ENCODE measurements at places on chromosomes 7 and 10.
A peak's percentile ranks its signal among the peaks of the same experiment; 100 is the strongest.

- DNase-seq, result no peak
Measured at GRCh38 chr10:97336446-97336845, 1.9 kb upstream of the FRAT2 start.

GRCh38 chr7:27113991-27114769 lies 11.7 kb upstream of the HOXA2 start:
- DNase-seq, result no peak

- DNase-seq, result no peak
Measured at GRCh38 chr7:101589052-101589451, 40.0 kb downstream of the MYL10 start.

- DNase-seq, result no peak
Measured at GRCh38 chr10:130737621-130738020, 573.9 kb downstream of the TCERG1L start.

- DNase-seq, result no peak
Measured at GRCh38 chr7:66500087-66500486, 128.6 kb upstream of the KCTD7 start.

DNA sequence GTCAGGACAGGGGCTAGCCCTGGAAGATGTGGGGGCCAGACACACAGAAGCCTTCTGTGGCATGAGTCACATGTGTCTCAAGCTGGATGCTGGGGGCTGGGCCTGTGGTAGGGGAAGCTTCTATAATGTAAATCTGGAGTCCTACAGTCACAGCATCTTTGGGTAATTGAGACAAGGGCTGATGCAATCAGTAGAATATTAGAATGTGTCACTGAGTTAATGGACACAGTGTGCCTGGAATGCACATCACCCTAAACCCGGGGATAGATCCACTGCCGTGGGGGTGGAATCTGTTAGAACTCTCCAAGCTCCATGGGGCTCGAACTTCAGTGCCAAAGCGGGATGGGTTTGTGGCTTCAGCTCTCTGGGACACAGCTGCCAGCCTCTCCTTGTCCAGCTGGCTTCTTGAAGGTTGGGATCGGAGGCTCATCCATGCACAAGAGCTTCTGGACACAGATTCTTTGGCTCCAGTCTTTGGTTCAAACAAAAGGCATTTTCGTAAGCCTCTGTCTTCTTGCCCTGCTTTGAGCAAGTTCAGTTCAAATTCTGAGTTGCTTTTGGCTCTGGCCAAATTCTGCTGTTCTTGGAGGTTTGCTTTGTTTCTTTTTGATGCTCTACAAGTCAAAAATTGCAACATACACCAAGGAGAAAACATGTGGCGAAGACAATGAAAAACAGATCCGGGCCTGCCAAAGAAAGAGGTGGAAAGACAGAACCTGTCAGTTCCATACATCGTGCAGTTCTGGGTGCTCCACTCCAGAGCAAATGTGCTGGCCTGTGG lies 194.8 kb upstream of the ZNF32 start:
- no peak for DNase-seq

- DNase-seq, result no peak
Measured at GRCh38 chr7:104955276-104955675, 58.7 kb upstream of the KMT2E start.

DNA sequence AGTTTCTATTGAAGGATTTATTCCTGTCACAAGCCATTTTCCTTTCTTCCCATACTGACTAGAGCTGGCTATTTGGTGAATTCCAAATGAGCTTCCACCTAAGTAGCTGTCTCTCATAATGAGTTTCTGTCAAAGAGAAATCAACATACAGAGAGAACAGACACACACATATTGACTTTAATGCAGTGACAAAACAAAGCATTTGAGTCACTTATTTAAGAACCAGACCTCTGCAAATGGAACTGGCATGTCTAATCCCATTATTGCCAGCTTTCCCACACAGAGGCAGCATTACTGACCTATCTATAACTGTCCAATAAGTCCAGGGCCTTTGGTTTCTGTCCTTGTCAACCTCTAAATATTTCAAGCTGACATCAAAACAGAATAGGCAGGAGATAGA lies 179.3 kb upstream of the CSTF2T start:
- DNase-seq, result no peak

GRCh38 chr7:116577320-116577871 lies 52.6 kb downstream of the CAV1 start:
- no peak for DNase-seq

- peak; percentile 25 for DNase-seq
Measured at GRCh38 chr10:45373003-45373575, 927 bp upstream of the ALOX5 start.

- DNase-seq, result no peak
Measured at GRCh38 chr7:92708111-92709042, 118.2 kb upstream of the FAM133B start.

DNA sequence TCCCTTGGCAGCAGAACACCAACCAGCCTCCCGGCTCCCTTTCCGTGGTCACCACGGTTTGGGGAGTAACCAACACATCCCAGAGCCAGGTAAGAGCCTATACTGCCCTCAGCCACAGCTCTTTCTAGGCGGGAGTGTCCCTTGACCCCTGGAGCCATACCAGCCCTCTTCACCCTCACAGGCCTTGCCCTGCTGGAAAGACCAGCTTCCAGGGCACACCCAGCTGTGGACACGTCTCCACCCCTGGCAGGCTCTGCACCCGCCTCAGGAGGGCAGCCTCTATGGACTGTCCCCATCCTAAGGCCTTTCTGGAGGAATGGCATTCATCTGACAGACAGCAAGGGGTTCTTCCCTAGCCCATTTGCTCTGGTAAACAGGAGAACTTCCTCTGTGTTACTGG lies 57.5 kb upstream of the PPIF start:
- DNase-seq, result no peak

DNA sequence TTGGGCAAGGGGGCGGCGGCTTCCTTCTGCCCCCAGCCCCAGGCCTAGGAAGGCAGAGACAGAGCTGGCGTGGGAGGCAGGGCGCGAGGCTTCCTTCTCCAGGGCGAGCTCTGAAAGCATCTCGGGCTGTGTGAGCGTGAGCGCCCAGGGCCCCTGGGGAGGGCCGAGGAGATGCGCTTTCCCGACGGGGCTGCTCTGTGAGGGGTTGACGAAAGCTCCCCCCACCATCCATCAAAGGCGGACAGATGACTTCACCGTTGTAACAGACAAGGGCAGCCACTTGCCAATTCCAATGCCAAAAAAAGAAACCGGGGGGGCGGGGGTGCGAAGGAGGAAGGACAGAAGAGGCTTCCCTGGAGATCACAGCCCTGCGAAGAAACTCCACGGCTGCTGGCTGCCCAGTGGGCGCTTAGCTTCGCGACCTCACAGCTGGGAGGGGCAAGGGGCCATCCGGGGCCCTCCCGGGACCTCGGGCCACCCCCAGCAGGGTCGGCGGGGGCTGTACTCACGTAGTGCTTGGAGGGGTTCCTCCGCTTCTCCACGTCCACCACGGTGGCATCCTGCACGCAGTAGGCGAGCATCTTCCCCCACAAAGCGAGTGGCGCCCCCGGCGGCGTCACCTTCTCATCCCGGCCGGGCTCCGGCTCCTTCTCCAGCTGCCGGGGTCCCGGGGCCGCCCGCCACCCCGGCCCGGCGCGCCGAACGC lies 537 bp downstream of the SH3PXD2A start:
- DNase-seq, result peak; percentile 12

All from activated effector memory CD4-positive, alpha-beta T cell treated with Interleukin-2 at 50 U/mL for 16 hours (primary cell).